HT-29 (cell line): ENCODE measurements at places on chromosomes 5 and 9. TPM values are rescaled to one million over a fixed set of nuclear protein-coding genes. Genes with fewer than 3 reads are reported as not detected.

The GAS1 gene
- total RNA-seq: 0.03 and 0.21 TPM in 2 replicates

The CARD9 gene
- 98.9 and 116 TPM in 2 replicates for total RNA-seq

The FABP6 gene
- 2.2 and 2.9 TPM in 2 replicates for total RNA-seq

The PAEP gene
- not detected in 2 replicates for total RNA-seq

The UGT3A2 gene
- not detected in 2 replicates for total RNA-seq

- DNase-seq: no peak
These were observed 19.5 kb downstream of the NR3C1 start for GRCh38 chr5:143383988-143384387.

GRCh38 chr5:33936381-33937016 is at the start of gene RXFP3:
Gene RXFP3, plus strand, starts transcription at chr5:33936386. Its CDS starts 355 bp downstream, at chr5:33936741.
- DNase-seq: no peak

DNA sequence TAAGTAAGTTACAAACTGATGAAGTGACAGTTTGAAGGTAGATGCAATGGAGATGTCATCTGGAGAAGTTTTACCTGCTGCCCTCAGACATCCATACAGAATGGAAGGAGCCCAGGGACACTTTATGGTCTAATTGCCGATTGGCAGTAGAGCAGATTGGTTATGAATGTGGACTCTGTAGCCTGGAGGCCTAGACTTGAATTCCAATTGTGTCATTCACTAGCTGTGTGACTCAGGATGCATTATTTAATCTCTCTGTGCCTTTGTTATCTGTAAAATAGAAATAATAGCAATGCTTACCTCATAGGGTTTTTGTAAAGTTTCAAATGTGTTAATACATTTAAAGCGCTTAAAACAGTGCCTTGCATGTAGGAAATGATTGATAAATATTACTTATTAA is 5.2 kb upstream of the TCERG1 start:
- no peak for DNase-seq

- no peak for DNase-seq
These were observed 586.9 kb downstream of the RAB3C start for GRCh38 chr5:59169768-59170150.

GRCh38 chr9:86940774-86941173 is 6.5 kb downstream of the GAS1 start:
- DNase-seq: no peak

GRCh38 chr5:40879163-40879942 is 29.9 kb upstream of the C7 start:
- peak; percentile 59 for DNase-seq

DNA sequence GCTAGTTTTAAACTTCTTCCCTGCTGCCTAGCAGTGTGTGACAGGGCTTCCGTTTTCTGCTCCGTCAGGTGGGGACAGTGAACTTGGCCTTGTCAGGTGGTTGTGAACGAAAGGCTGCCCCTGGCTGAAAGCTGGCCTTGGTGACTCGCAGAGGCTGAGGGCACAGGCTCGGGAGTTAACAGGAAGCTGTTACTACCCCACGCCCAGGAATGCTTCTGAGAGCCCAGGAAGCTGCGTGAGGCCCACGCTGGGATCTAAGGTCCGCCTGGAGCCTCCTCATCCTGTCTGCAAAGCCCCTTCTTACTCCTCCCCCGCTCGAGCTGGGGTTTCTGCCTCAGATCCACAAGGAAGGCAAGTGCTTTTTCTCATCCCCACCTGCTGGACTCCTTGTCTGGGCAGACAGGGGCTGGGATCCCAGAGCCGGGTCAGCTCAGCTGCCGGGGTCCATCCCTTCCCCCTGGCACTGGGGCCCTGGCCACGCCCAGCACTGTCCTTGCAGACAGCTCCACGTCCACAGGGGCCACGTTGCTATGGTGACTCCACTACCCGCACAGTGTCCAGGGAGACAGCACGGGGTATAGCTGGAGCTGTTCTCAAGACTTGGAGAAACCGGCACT is 124.7 kb upstream of the TBC1D2 start:
- no peak for DNase-seq

GRCh38 chr9:78040726-78041125 is 9.1 kb upstream of the GNAQ start:
- no peak for DNase-seq

DNA sequence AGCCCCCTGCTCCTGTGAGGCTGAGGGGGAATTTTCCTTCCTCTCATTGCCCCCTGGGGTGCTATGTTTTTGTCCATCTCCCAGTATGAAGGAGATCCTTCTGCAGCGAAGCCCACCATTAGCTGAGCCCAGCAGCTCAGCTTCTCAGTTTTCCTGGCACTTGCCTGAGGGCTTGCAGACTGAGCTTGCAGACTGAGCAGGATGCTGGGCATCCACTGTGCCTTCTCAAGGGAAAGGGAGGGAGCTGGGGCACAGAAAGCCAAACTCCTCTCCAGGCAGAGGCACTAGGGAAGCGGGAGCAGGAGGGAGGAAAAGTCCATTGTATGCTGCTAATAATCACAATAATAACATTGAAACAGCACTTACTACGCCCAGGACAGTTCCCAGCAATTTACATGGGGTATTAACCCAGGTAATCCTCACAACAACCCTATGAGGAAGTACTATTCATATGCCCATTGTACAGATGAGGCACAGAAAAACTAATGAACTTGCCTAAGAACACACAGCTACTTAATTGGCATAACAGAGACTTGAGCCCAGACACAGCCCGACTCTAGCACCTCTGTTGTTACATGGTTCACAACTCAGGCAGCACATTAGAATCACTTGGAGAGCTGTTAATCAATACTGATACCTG is 86.9 kb upstream of the SSBP2 start:
- no peak for DNase-seq

DNA sequence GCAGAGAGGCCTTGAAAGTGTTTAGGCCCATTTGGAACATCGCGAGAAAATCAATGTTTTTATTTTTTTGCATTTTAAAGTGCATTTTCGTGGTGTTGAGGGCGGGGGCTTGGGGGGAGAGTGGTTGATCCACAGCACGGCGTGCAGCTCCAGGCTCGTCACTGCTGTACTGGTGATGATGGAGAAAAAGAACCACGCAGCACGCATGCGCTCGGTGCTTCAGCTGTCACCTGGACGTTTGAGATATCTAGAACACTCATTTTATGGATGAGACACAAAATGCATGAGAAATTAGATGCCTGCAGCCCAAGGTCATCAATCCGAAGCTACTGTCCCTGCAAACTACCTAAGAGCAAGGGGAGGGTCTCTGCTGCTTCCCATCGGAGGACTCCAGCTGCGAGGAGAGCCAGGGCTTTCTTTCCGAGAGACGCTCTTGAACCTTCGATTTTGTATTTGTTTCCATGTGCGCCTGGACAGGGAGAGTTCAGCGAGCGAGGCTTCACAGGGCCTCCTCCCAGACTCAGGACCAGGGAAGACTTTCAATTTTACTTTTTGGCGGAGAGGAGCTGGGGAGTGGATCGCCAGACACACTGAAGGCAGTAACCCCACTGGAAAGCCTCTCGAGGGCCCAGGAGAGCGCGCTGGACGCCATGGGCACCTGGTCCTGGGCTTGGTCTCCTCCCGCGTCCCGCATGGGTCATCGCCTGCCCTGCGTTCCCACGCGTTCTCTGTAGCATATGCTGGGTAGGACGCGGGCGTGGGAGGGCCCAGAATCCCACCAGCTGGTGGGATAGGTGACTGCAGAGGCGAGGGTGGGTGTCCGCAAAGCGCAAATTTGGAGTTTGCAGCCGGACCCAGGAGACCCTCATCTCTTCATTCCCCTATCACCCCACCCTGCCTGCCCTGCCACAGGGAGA is 2.5 kb downstream of the DMRT2 start:
- DNase-seq: no peak

DNA sequence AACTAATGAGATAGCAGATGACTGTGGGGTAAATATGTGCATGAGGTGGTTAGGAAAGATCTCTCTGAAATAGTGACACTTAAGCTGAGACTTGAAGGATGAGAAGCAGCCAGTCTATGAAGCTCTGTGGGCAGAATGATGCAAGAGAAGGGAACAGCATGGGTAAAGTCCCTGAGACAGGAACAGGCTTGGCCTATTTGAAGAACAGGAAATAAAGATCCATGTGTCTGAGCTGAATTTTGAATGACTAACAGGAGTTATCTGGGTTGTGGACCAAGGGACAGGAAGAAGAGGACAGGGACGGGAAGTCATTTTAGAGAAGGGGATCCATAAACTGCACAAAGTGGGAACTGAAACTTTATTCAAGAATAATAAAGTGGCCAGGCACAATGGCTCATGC is 25.6 kb upstream of the HMGCS1 start:
- DNase-seq: no peak

DNA sequence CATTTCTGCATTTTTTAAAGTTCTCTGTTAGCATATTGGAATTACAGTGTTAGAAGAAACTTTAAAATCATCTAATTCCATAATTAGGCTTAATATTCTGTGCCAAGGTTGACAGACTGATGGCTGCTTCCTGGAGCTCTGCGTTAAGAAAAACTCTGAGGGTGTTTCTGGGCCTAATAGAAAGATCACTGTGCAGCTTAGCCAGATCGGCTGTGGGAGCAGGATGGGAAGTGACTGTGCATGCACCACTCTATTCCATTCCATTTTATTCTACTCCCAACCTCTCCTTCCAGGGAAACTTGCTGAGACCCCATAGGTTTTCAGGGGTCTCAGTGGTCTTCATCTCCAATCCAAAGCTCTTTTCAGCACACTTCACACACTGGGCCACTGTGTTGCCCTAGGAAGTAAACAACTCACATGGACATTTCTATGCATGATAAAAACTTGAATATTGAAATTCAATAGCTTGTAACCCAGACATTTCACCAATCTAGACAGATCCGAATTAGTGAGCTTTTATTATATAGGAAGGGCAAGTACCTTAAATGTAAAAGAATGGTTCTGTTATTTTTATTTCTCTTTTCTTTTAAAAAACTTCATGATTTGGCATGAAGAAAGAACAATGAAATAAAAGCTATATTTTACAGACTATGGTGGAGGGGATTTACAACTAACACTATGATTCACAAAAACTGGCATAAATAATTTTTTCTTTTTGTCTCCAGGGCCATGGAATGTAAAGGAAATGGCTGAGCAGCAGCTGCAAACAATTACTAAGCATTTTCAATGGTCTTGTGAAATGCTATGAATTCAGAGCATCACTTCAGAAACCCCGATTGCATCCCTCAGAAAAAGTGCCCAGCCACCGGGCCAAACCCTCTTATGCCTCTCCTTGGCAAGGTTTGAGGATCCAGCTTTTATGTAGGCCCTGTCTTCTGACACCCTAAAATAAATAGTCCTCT is 51.4 kb upstream of the DAB2 start:
- no peak for DNase-seq

DNA sequence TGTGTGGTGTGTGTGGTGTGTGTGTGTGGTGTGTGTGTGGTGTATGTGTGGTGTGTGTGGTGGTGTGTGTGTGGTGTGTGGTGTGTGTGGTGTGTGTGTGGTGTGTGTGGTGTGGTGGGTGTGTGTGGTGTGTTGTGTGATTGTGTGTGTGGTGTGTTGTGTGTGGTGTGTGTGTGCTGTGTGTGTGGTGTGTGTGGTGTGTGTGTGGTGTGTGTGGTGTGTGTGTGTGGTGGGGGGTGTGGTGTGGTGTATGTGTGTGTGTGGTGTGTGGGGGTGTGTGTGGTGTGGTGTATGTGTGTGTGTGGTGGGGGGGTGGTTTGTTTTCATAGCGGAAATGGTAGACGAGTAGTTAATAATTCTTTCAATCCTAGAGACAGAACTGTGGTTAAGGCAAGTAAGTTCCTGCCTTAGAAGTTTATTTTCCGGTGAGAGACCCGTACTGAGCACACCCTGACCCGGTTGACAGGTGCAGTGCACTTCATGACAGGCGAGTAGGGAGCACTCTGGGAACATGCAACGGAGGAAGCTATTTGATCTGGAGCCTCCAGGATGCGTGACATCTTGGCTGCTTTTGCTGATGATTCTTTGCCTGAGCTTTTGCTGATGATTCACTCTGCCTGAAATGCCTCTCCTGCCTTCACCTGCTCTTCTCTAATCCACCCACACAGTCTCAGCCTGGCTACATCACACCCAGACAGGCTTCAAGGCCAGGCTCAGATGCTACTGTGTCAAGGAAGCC is 21.7 kb upstream of the FAT2 start:
- DNase-seq: no peak

- no peak for DNase-seq
These were observed 2.3 kb upstream of the RASEF start for GRCh38 chr9:83065233-83065632.

GRCh38 chr5:119328753-119329602 is 26.8 kb upstream of the TNFAIP8 start:
- DNase-seq: no peak

DNA sequence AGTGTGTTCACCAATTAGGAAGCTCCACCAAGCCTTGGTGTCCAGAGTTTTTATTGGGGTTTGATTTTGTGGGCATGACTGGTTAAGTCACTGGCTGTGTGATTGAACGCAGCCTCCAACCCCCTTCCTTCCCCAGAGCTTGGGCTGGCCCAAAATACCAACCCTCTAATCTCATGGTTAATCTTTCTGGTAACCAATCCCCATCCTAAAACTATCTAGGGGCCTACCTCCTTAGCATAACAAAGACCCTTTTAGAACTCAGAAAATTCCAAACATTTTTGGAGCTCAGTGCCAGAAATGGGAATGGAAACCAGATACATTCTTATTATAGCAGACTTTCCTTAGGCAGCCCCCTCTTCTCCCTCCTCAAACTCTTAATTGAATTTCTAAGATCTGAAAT is 35.9 kb upstream of the HRH2 start:
- DNase-seq: no peak

DNA sequence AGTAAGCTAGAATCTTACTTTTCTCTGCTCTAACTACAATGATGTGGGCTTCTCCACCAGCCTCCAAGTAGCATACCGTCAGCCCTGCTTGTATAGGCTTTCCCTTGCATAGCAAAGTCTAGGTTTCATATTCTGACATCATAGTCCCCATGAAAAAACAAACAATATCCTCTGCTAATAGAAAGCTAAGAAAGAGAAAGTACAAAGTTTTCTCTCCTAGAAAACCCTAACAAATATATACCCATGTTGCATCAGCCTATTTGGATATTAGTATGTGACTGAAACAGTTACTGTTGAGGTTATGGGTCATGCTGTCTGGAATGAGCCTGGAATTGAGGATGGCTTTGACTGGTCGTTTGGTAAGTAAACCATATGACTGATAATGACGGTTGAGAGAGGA is 1696.0 kb downstream of the MAT2B start:
- DNase-seq: no peak
